ENCODE measurements at places on chromosomes 12 and 14. TPM values are rescaled to one million over a fixed set of nuclear protein-coding genes. Genes with fewer than 3 reads are reported as not detected.

KIF21A gene
- 16.6 TPM for total RNA-seq

MYBPC1 gene
- total RNA-seq, result not detected

DPPA3 gene
- total RNA-seq, result not detected

GARIN6 gene
- total RNA-seq, result not detected

SYCP3 gene
- under 0.01 TPM for total RNA-seq

SLC38A6 gene
- 19.9 TPM for total RNA-seq

GTF2A1 gene
- 48.7 TPM for total RNA-seq

All from pulmonary artery endothelial cell (primary cell).